ENCODE measurements at places on chromosomes 5 and 9.

DNA sequence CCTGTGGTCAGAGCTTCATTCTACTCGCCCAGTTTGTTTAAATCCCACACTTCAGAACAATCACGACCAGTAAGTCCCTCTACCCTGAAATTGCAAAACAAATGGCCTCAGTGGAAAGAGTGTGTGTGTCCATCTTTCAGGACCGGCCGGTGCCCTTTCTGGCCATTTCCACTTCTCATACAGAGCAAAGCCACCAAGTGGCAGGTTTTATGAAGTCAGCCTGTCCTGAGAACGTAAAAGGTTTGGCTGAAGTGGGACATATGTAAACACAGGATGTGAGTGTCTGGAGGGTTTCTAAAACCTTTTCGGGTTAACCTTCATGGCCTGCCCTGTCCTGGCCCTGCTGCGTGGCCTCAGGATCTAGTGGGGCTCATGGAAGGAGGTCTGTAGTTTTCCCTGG is 24.7 kb downstream of the NXNL2 start:
- no peak for DNase-seq

DNA sequence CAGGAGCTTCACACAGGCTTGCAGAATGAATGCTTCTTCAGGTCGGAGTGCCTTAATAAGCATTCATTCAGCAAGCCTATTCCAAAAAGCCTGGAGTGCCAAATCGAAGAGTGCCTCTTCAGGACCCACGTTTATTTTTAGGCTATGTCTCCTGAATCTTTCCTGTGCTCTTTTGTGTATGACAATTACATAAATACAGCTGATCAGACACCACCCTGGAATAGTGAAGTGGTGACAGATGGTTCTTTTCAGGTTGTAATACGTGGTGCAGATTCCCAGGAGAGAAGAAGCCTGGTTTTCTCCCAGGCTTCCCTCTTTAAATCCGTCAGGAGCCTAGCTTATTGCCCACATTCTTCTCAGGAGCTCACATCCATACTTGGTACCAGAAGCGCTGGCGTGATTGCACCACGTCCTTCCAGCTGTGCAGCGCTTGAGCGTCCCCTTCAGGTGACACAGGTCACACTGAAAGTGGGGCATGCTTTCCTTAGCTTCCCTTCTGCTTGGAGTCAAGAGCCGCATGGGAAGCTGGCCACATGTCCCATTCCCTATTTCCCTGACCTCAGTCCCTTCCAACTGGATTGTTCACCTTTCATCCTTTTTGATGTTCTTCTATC is 123.1 kb downstream of the ADCY2 start:
- peak; percentile 7 for DNase-seq

DNA sequence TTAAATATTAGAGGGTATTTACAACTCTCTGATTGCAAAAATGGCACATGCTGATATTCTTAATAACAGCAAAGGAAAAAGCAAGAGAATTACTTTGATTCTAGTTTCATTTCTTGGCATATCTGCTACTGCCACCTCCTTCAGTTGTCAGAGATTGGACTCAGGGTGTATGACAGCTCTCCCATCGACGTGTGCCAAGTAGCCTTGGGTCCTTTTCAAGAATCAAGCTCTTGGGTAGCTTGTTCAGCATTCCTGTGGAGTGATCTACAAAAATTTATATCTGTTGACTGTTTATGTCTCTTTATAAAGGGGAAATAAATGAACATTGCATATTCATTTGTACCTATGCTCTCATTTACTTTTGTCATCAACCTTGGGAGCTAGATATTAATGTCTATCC is 315.6 kb downstream of the PRR16 start:
- no peak for DNase-seq

- DNase-seq, result no peak
Observed at GRCh38 chr9:138013273-138013672, 135.7 kb downstream of the CACNA1B start.

DNA sequence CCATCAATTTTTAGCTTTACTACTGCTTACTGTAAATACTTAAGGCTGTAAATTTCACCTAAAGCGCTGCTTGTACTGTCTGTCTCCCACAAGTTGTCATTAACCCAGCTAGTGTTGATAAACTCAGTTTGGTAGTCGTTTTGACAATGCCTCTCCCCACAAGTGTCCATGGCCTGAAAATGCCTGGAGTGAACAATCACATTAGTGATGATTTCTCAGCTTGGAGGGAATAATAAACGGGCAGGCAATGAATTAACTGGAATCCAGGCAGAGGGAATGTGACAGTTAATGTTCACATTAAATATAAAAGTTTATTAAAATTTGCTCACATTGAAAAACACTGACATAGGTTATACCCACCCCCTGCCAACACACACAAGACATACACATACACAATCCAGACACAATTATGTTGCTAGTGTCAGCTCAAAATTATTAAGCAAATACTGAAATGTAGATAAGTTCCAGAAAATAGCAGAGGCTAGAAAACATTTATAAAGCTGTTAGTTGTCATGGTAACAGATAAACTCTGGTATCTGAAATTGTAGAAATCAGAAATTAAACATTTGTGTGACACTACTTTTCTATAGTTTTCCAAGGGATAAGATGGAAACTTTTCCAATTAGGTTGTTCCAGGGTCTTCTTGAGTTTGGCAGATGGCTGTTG is 341.9 kb downstream of the DIRAS2 start:
- no peak for DNase-seq

GRCh38 chr5:74433255-74433895 is 207.2 kb downstream of the ENC1 start:
- no peak for DNase-seq
